ENCODE measurements at places on chromosomes 7 and 10.

- DNase-seq = no peak
These were observed 222.5 kb downstream of the AHR start for GRCh38 chr7:17520941-17521340.

DNA sequence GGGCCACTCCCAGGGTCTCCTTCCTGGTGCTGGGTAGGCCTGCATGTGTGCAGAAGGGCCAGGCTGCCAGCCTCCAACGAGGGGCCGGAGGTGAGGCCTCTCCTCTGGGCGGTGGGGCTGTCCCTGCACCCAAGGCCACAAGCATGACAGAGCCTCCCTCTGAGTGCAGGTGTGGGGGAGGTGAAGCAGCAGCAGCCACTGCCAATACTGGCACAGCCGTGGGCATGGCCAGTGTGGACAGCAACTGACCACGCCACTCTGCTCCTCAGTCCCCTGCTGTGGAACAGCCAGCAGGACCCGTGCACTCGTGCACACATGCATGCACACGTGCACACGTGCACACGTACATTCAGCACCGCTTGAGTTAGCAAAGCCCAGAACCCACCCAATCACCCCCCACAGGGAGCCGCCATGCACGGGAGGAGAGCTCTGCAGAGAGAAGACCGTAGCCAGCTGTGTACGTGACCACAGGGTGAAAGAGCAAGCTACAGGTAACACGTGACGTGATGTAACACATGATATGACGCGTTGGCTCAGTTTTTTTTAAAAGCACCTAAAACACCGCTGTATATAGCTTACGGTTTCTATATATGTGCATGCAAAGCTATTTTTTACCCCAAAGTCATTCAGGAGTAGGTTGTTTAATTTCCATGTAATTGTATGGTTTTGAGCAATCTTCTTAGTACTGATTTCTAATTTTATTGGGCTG is 23.1 kb downstream of the PAPOLB start:
- DNase-seq = no peak

DNA sequence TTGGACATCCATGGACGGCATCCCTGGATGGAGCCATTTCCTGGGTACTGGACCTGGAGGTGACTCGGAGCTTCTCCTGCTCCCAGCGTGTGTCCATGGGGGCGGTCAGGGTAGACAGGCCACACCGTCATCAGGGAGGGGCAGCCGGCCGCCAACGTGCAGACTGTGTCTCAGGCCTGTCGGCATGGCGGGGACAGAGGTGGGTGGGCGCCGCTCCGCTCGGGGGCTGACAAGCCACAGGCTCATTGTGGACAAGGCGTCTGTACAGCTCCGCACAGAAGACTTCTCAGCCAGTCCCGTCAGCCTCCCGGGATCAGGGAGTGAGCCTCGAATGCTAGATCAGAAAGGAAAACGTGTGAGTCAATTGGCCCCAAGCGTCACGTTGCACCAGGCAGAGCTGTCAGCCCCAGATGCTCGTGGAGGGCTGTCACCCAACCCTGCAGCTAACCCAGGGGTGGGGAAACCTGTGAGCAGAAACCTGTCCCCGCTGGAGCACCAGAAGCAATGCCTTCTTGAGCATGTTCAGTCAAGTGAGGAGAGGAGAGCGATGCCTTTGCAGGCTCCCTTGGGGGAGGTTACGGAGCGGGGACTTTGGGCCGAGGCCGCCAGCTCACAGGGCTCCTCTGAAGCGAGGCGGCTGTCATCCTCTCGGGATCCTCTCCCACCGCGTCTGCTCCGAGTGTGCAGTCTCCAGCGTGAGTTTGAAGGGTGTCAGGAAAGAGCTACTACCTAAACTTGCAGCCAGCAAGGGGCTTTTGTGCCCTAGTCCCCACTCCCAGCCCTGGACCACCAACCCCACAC is 16.0 kb upstream of the DPYSL4 start:
- no peak for DNase-seq

DNA sequence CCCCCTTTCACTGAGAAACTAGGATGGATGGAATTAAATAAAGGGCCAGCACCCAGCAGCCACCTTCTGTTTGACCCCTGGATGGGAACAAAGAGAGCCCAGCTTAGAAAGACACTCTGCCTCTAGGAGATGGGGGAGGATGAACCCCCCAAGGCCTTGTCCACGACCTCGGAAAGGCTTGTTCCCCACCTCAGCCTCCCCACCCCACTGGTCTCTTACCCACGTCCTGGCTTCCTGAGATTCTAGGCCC is 9.7 kb downstream of the ITPRIP start:
- no peak for DNase-seq

DNA sequence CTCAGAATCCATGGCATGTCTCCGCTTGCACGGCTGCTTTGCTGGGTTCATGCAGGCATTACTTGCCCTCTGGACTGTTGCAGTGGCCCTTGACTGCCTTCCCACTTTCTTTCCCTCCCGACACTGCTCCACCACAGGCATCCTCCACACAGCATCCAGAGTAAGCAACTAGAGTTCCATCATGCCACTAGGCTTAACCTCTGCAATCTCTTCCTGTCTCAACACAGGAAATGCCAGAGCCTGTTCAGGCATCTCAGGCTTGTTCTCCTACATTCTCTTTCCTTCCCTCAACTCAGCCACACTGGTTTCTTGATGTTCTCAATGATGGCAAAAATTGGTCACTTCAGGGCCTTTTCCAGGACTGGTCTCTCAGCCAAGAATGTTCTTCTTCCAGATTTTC is 284.5 kb upstream of the KLF6 start:
- no peak for DNase-seq

- no peak for DNase-seq
These were observed 75.6 kb downstream of the MYOF start for GRCh38 chr10:93406364-93407145.

DNA sequence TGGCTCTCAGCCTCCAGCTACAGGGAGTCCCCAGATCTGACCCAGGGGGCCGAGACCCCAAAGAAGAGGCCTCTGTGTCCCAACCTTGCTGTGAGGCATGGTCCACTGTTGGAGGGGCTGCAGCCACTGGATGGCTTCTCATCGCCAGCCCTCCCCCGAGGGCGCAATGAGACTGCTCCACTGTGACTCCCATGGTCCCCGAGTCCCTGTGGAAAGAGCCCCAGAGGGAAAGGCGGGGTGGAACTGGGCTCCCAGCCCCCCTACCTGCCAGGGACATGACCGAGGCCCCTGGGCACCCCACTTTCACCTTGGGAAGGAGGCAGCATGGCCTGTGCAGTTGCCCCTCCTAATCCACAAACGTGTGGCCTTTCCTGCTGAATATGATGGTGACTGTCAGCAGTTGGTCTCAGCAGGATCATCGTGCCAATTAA is 33.5 kb upstream of the RET start:
- DNase-seq = no peak

GRCh38 chr7:64558781-64559180 is 4.1 kb downstream of the ZNF680 start:
- no peak for DNase-seq

- no peak for DNase-seq
These were observed 172.5 kb upstream of the INSYN2A start for GRCh38 chr10:127368929-127369328.

All from stimulated activated CD8-positive, alpha-beta memory T cell treated with anti-CD3 and anti-CD28 coated beads, Interleukin-4, amount 100 ng/mL, for 1 hour (primary cell).